ENCODE measurements at places on chromosomes 11 and 22.

DNA sequence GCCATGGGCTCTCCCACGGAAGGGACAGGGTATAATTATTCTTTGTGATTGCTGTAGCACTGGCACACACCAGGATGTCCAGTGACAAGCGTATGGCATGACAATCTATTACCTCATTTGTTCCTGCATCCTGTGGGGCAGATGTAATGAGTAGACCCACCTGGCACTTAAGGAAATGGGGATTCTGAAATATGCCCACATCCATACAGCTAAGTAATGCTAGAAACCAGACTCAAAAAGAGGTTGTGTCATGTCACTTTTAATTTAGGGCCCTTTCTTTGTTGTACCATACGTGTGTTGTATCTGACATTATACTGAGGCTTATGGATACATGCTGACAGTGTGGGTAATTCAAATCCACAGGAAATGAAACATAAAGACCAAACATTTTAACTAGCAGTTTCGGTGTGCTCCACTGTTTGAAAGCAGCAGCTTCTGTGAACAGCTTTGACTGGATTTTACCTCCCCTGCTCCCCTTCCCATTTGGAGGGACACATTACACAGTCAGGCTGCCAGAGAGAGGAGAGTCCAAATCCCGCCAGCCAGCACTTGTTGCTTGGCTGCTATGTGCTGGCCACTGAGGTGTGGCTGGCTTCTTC is 21.2 kb downstream of the GRAMD1B start:
- DNase-seq, result no peak

DNA sequence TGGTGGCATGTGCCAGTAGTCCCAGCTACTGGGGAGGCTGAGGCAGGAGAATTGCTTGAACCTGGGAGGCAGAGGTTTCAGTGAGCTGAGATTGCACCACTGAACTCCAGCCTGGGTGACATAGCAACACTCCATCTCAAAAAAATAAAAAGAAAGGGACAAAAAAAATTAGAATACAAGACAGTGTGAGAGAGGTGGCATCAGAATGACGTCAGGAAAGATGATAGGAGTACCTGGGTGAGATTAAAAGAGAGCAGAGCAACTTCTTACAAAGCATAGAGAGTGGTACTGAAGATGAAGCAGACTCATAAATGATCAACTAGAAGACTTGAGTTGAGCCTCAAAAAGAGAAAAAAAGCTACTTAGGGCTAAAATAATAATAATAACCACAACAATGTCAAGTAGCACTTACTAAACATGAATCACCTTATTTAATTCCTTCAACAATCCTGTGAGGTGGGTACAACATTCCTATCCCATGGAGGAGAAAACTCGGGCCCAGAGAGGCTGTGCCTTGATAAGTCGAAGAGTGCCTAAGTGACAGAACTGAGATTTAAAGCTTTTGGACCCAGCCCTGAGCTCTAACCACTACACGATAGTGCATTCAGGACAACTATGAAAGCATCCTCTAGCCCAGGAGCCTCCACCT is 5.2 kb upstream of the SLN start:
- no peak for DNase-seq

DNA sequence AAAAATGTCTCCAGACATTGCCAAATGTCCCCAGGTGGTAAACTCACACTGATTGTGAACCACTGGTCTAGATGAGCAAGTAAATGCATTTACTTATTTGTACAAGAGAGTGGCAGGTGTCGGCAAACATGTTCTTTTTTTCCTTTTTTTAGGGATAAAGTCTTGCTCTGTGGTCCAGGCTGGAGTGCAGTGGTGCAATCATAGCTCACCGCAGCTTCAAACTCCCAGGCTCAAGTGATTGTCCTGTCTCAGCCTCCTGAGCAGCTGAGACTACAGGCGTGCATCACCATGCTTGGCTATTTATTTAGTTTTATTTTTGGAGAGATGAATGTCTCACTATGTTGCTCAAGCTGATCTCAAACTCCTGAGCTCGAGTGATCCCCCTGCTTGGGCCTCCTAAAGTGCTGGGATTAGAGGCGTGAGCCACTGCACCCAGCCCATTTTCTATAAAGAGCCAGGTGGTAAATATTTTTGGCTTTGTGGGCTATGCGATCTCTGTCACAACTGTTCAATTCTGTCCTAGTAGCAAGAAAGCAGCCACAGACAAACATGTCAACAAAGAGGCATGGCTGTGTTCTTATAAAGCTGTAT is 1.4 kb downstream of the VPREB1 start:
- no peak for DNase-seq

GRCh38 chr11:100815787-100816330 is 128.8 kb downstream of the ARHGAP42 start:
- no peak for DNase-seq

DNA sequence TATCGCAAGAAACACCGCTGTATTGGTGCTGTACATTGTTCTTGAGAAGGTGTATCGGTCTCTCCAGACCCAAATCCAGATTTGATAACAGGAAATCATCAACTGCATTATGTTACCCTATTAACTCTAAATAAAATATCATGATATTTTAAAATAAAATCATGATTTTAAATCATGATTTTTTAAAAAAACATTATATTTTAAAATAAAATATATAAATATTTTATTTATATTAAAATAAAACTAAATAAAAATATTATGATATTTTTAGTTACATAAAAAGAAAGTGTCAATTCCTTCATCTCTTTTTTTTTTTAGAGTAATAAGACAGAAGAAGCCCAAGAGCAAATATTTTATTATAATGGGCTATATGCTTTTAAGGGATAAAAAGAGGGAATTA is 27.6 kb downstream of the RBMXL2 start:
- no peak for DNase-seq

GRCh38 chr11:75201771-75202170 is 38.8 kb upstream of the TPBGL start:
- no peak for DNase-seq

- no peak for DNase-seq
Measured at GRCh38 chr11:28535677-28536076, 427.5 kb downstream of the METTL15 start.

- no peak for DNase-seq
Measured at GRCh38 chr11:95331161-95331560, 100.2 kb upstream of the SESN3 start.

DNA sequence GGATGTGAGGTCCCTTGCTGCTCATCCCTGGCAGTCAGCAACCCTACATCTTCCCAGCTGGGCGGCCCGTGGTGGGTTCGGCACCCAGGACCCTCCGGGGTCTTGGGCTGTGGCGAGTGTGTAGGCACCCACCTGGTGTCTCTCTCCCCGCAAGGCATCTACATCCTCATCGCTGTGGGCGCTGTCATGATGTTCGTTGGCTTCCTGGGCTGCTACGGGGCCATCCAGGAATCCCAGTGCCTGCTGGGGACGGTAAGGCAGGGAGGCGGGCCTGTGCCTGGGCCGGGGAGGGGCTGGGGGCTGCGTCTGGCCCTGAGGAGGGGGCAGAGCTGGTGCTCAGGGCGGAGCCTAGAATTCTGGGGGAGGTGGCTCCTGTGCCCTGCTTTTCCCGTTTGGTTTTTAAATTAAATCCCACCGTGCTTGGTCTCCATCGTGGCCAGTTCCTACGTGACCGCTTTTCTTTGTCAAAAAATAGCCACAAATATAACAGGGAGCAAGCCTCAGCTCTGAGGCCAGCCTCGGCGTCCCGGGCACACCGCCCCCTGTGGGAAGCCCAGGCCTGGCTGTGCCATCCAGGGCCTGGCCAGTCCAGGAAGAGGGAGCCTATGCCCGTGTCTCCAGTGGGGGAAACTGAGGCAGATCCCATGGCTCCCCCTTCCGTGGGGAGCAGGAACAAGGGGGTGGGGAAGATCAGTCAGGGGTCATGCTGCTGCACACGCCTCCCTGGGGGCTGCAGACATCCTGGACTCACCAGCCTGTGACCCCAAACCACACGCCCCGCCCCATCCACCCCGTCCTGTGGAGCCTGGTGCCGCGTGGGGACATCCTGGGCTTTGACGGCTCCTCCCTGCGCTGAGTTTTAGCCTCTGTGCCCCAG is 6.4 kb upstream of the TSSC4 start:
- no peak for DNase-seq

- DNase-seq, result peak; percentile 82
Measured at GRCh38 chr11:68150037-68150436, 28.8 kb upstream of the CHKA start.

DNA sequence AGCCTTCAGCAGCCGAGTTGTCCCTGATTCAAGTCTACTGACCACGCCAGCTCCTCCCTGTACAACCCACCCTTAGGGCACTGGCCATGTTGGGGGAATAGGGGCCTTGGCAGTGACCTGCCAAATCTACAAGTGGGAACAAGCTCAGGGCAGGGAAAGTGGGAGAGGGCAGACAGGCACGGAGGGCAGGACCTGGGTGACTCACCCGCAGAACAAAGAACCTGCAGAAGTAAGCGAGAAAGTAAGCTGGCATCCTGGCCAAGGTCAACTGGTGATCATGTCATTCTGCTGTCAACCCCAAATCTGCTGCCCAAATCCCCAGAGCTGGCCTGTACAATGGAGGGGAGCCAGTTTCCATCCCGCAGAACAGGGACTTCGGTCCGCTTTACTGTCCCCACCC is 7.9 kb upstream of the SCGB1A1 start:
- no peak for DNase-seq

DNA sequence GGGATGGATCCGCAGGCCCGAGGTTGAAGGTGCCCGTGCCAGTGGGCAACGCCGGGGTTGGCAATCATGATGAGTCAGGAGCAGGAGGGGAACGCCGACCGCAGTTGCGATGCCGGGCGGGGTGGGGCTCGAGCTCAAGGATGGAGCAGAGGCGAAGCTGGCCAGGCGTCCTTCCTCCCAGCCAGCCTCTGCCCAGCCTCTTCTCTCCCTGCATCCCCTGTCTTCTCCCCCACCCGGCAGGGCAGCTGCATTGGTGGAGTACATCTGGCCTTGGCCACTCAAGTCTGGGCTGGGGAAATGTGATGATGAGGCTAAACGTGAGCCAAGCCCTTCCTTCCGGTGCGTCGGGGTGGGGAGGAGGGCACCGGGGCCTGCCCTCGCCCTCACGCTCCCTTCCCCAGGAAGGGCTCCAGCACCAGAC is 3.9 kb downstream of the IFITM10 start:
- no peak for DNase-seq

DNA sequence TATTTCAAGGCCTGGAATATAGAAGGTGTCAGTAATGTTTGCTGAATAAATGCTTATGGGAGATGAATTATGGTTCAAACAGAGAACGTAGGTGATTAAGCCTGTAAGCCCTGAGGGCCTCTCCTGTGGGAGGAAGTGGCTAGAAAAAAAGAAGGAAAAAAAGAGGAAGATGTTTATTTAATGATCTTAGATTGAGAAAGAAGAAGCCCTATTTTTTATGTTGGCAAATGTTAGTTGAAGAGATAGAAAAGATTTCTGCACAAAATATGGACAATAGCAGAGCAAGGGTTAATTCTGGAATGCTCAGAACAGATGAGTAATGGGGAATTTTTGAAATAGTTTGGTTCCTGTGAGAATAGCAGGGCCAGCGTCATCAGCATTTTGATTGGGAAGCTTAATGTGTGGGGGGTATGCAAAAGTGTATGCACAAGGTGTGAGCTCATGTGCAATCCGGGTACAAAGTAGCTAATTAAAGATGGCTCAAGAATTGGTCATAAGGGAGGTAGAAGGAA is 95.7 kb downstream of the TEAD1 start:
- peak; percentile 92 for DNase-seq

DNA sequence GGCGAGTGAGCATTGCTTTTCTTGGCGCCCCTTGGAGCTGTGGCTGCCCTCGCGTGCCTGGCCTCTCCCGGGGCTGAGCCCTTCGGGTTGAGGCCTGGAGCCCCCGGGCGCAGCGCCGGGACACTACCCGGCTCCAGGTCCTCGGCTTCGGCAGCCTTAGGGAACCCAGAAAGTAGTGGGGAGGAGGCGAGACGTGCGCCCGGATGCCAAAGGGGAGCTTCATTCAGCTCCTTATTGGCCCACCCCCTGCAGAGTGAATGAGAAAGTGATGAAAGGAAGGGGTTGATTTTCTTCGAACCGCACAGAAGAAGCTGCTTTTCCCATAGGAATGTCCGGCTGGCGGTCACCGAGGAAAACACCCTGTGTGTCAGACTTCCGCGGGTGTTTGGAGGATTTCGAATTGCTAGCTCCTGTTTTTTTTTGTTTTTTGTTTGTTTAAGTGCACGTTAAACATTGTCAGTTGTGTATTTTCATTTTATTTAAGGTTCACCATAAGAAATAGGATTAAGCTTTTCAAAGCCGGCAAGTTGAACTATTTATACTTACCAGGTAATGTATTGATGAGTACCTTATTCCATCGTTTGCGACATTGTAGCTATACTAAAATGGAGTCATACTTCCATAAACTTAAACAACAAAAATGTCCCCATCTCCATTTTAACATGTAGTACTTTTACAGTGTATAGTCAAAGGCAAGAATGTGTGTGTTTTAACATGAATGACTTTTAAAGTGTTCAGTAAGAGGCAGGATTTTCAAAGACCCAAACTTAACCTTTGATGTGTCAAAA is 841 bp upstream of the EIF4G2 start:
- DNase-seq, result peak; percentile 68

- no peak for DNase-seq
Measured at GRCh38 chr11:11312738-11313137, 40.3 kb downstream of the CSNK2A3 start.

DNA sequence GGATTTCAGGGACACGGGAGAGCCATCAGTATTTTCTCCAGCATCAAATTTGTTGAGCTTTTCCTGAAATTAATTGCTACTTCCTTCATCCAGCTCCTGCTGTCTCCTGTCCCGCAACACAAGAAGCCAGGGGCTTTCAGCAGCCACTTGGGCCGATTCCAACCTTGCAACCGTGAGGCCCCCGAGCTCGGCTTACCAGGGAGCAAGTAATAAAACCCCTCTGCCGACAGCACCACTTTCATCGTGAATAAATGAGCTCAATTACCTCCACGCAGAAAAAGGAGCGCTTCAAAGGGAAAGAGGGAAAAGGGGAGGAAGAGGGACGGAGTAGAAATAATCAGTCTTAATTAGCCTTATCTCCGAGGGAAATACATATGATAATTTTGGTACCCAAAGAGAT is 76.6 kb downstream of the CELSR1 start:
- no peak for DNase-seq

- peak; percentile 20 for DNase-seq
Measured at GRCh38 chr11:44308923-44309477, 939 bp downstream of the ALX4 start.

DNA sequence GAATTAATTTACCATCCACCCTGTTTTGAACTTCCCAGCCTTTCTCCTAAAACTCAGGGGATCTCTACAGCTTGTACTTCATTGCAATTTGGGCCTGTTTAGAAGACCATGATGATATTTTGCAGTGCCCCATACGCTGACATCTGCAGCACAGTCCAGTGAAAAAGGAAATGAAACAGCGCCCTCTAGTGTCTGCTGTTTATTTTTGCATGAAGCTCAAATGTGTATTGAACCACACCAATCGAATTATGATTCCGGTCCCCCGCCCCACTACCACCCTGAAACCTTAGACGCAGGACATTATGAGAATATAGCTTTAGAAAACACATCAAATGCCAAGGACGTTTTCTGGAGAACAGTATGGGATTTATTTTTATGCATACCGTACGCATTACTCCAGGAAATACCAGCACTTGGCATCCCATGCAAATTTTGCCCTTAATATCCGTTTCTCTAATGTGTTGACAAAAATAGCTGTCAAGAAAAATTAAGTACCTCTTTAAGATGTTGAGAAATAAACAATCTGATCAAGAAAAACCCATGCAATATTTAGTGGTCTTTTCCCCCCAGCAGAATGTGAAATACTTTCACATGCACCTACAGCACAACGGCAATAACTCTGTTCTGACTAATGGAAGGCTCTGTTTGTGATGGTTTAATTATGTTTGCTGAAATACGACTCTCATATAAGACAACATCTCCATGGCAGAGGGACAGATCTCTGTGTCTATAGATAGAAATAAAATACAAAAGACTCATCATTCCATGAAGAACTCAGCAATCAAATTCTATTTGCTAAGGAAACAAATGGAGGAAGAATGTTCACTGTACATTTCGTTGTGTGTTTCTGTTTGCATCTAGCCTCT is 93.9 kb downstream of the TECTA start:
- peak; percentile 50 for DNase-seq
